Spinal cord (tissue), 10 donors: ENCODE measurements at places on chromosomes 12 and 14.

GRCh38 chr12:46948936-46949545 lies 123.2 kb upstream of the SLC38A4 start:
- DNase-seq: peak; percentile 9

- no peak for DNase-seq
Measured at GRCh38 chr14:34356264-34356654, 105.8 kb downstream of the SPTSSA start.

DNA sequence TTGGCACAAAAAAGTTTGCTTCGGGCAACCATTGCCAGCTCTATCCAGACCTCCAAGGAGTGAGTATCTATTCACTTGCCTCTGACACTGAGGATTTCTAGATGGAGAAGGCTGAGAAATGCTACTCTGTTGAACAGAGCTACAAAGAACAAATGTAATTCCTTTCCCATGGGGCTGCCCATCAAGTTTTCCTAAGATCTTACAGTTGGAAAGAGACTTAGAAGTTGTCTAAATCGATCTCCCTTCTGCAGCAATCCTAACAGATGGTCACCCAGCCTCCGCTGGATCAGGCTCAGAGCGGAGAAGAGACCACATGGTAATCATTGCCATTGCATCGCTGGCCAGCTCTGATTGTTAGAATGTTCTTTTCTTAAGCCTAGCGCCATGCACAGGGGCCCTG lies 110.1 kb upstream of the BCL2L14 start:
- DNase-seq: no peak

DNA sequence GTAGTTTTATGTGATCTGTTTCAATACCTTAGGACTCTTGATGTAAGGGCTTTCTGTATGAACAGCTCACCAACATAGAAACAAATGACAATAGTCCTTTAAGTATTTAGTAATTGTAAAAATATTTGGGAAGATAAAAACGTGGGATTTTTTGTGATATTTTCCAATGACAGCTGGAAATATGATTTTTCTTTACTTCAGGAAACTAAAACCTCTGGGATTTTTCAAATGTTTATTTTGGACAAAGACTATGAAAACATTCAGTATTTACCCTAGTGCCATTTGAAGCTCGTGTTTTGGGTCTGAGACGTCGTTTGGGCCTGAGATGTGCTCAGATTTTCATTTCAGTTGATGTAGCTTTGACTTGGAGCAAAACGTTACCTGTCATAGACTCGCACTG lies 240.0 kb downstream of the BMP4 start:
- no peak for DNase-seq

GRCh38 chr12:23098517-23098916 lies 473.5 kb downstream of the ETNK1 start:
- DNase-seq: peak; percentile 8

- no peak for DNase-seq
Measured at GRCh38 chr12:123126294-123127181, 24.4 kb downstream of the PITPNM2 start.

DNA sequence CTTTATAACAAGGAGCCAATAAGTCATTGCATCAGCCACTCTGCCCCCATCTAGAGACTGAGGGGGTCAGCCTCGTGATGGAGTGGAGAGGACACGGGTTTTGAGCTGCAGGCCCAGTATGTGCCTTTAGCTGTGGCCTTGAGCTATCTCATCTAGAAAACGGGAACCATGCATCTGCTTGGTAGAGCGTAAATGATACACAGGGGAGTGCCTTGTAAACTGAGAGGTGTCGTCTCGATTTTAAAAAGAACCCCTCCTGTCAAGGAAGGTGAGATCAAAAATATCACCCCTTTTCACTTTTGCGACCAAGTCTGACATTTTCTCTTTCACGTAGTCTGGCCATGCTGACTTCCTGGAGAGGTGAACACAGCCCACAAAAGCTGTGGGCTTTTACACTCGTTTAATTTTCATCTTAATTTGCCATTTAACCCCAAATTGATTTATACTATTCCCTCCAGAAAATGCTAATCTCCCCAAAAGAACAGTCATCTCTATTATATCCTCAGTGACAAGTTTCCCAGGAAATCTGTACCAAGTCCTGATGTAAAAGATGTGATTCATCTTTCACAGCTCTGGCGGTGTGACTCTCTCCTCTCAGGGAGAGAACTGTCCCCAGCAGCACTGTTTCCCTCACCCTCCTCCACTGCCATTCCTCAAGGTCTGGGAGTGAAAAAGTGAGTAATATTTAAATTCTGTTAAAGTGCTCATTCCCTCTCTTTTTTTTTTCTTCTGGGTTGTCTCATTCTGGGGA lies 30.6 kb downstream of the VCPKMT start:
- no peak for DNase-seq
